ENCODE measurements at places on chromosomes 1 and 21. TPM values are rescaled to one million over a fixed set of nuclear protein-coding genes. Genes with fewer than 3 reads are reported as not detected.
A peak's percentile ranks its signal among the peaks of the same experiment; 100 is the strongest.

- H3K4me1 ChIP-seq = no peaks in the 10 kb centered on the region
- no peak overlapping the region for H3K27ac ChIP-seq
- no peak for DNase-seq
- H3K36me3 ChIP-seq = peaks cover 17% of the 10 kb centered on the region
These were observed 6.3 kb upstream of the TTC34 start for GRCh38 chr1:2807678-2808385.

DNA sequence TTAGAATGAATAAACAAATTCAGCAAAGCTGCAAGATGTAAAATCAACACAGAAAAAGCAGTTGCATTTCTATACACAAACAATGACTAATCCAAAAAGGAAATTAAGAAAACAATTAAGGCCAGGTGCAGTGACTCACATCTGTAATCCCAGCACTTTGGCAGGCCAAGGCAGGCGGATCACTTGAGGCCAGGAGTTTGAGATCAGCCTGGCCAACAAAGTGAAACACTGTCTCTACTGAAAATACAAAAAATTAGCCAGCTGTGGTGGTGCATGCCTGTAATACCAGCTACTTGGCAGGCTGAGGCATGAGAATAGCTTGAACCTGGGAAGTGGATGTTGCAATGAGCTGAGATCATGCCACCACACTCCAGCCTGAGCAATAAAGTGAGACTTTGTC lies 22.3 kb downstream of the THEM4 start:
- no peak overlapping the region for H3K27ac ChIP-seq
- no peak overlapping the region for H3K4me3 ChIP-seq
- H3K27me3 ChIP-seq = no peaks in the 10 kb centered on the region
- DNase-seq = no peak
- peaks cover 20% of the 10 kb centered on the region for H3K36me3 ChIP-seq

GRCh38 chr1:17575797-17576518 lies 36.5 kb downstream of the ARHGEF10L start:
- DNase-seq = no peak
- no peaks in the 10 kb centered on the region for H3K36me3 ChIP-seq
- no peak overlapping the region for H3K4me3 ChIP-seq
- peaks cover 82% of the 10 kb centered on the region for H3K4me1 ChIP-seq
- no peak overlapping the region for H3K27ac ChIP-seq
- H3K27me3 ChIP-seq = no peaks in the 10 kb centered on the region

GRCh38 chr1:203305809-203306088 lies 430 bp downstream of the BTG2 start:
- peaks cover 96% of the 10 kb centered on the region for H3K27me3 ChIP-seq
- peak overlapping the region; percentile 79 for H3K4me3 ChIP-seq
- peaks cover 7% of the 10 kb centered on the region for H3K36me3 ChIP-seq
- no peak overlapping the region for H3K27ac ChIP-seq

GRCh38 chr1:84969489-84970250 lies 27.2 kb downstream of the MCOLN2 start:
- H3K27ac ChIP-seq = no peak overlapping the region
- no peak for DNase-seq
- no peaks in the 10 kb centered on the region for H3K27me3 ChIP-seq
- H3K36me3 ChIP-seq = no peaks in the 10 kb centered on the region
- H3K4me3 ChIP-seq = no peak overlapping the region
- H3K4me1 ChIP-seq = peaks cover 5% of the 10 kb centered on the region

GRCh38 chr21:39209334-39209688 lies 26.1 kb upstream of the PSMG1 start:
- no peak overlapping the region for H3K4me3 ChIP-seq
- H3K27me3 ChIP-seq = no peaks in the 10 kb centered on the region
- no peaks in the 10 kb centered on the region for H3K4me1 ChIP-seq
- peaks cover 48% of the 10 kb centered on the region for H3K36me3 ChIP-seq
- H3K27ac ChIP-seq = no peak overlapping the region
- DNase-seq = no peak

- no peak within 1 kb of the TSS for H3K4me3 ChIP-seq
- H3K4me1 ChIP-seq = peaks cover 4% of the 10 kb centered on the region
- no peaks in the 10 kb centered on the region for H3K36me3 ChIP-seq
- no peaks in the 10 kb centered on the region for H3K27me3 ChIP-seq
- no peak for DNase-seq
These were observed at the start of gene SLC5A9 for GRCh38 chr1:48222501-48223242. Gene SLC5A9 (plus strand): TSS chr1:48222716. CDS start chr1:48222737, 21 bp downstream.

DNA sequence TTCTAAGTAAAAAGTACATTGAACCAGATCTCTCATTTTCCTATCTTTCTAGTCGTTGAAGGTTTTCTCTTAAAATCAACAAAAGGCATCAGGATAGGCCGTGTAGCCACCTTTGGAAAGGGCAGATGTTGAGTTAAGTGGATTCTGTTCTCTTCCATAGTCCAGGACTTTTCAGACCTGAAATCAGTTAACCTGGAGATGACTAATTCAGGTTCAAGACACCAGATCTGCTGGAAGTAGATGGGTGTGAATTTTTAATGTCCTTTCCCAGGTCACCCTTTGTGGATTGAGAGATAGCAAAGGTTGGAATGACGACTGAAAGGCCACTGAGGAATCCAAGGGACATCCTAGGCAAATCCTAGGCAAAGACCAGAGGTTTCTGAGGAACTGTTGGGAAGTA lies 172.8 kb downstream of the DHRS3 start:
- no peaks in the 10 kb centered on the region for H3K36me3 ChIP-seq
- no peak for DNase-seq
- peaks cover 7% of the 10 kb centered on the region for H3K4me1 ChIP-seq
- no peak overlapping the region for H3K27ac ChIP-seq
- H3K27me3 ChIP-seq = no peaks in the 10 kb centered on the region

DNA sequence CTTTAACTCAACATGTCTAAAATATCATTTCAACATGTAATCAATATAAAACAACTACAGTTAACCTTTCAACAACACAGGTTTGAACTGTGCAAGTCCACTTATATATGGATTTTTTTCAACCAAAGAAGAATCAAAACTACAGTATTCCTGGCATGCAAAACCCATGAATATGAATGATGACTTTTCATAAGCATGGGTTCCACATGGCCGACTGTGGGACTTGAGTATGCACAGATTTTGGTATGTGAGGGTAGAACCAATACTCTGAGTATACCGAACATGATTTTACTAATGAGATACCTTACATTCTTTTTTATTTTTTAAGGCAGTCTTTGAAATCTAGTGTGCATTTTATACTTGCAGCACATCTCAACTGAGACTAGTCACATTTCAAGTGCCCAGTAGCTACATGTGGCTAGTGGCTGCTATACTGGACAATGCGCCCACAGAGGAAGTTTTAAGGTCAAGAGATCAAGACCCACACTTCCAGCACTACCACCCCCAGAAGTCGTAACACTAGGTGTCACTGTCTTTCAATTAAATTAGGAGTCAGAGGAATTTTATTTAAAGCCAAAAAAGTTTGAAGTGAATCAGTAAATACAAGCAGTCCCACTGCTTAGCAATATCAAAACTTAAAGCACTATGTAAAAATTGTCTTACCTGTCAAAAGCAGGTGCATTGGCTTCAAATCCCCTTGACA lies 40.0 kb downstream of the SYNJ1 start:
- H3K36me3 ChIP-seq = no peaks in the 10 kb centered on the region
- DNase-seq = no peak
- no peaks in the 10 kb centered on the region for H3K4me1 ChIP-seq
- H3K27me3 ChIP-seq = no peaks in the 10 kb centered on the region
- no peak overlapping the region for H3K27ac ChIP-seq
- H3K4me3 ChIP-seq = no peak overlapping the region

DNA sequence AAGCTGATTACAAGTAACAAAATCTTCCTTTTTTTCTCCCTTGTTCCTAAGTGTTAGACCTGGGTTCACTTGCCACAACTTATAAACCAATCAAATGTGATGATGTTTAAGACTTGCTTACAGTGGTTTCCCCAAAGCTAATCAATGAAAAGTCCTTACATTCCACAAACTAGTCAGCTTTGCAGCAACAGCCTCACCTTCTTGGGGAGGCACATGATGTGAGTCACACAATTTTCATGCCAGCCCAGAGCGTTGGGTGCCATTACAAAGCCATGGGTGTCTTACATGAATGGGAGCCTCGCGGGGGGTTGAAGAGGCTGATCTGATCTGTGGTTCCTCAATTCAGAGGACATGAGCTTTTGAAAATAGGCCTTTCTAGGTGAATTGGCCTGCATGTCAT lies 91.6 kb upstream of the UBE2U start:
- no peak for DNase-seq
- peaks cover 35% of the 10 kb centered on the region for H3K4me1 ChIP-seq
- no peaks in the 10 kb centered on the region for H3K27me3 ChIP-seq
- H3K4me3 ChIP-seq = no peak overlapping the region
- H3K27ac ChIP-seq = no peak overlapping the region
- H3K36me3 ChIP-seq = no peaks in the 10 kb centered on the region

GLIS1 gene
- total RNA-seq = 0.18 TPM

DIP2A gene
- 38.8 TPM for total RNA-seq

CORT gene
- 0.66 TPM for total RNA-seq

GSTM4 gene
- 16.4 TPM for total RNA-seq

TDRD5 gene
- 0.66 TPM for total RNA-seq

FAM43B gene
- total RNA-seq = 3.1 TPM

DFFA gene
- 86.7 TPM for total RNA-seq
